HCT116 (cell line): ENCODE measurements at places on chromosomes 6 and 20. TPM values are rescaled to one million over a fixed set of nuclear protein-coding genes. Genes with fewer than 3 reads are reported as not detected.

TREM1 gene
- 0.22 TPM for total RNA-seq

SLC44A4 gene
- 0.74 TPM for total RNA-seq

DNA sequence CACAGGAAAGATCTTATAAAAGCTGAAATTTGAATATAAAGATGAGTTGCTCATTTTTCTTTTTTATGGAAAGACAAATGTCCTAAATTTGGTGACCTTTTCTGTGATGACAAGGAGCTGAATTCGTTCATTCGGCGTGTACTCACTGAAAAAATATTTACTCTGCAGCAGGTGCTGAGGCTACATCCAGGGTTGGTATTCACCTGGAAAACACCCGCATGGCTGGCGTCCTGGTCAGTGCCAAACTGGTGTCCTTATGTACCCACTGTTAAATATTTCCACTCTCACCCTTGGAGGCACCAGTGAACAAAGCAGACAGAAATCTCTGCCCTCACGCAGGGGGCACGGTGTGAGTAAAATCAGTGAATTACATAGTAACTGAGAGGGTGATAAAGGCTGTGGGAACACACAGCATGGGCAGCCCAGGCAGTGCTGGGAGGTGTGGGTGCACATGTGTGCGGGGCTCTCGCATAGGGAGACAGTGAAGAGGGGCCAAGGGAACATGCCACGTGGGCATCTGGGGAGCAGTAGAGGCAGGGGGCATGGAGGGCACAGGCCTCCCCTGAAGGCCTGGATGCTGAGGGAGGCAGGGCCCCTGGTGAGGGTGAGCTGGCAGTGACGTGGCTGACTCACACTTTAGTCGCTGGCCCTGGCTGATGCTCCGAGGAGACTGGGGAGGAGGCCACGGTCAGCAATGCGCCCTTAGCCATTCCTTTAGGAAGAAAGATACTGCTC, 89.7 kb downstream of the INSM1 start:
- H3K27ac ChIP-seq: no peak overlapping the region
- no peaks in the 10 kb centered on the region for H3K27me3 ChIP-seq
- no peak for DNase-seq
- H3K36me3 ChIP-seq: no peaks in the 10 kb centered on the region
- H3K4me1 ChIP-seq: no peaks in the 10 kb centered on the region

- no peak for DNase-seq
- no peaks in the 10 kb centered on the region for H3K36me3 ChIP-seq
- H3K4me1 ChIP-seq: no peaks in the 10 kb centered on the region
- no peaks in the 10 kb centered on the region for H3K27me3 ChIP-seq
- H3K4me3 ChIP-seq: no peak overlapping the region
- no peak overlapping the region for H3K27ac ChIP-seq
Observed at GRCh38 chr6:146526192-146526591, 17.4 kb upstream of the RAB32 start.

DNA sequence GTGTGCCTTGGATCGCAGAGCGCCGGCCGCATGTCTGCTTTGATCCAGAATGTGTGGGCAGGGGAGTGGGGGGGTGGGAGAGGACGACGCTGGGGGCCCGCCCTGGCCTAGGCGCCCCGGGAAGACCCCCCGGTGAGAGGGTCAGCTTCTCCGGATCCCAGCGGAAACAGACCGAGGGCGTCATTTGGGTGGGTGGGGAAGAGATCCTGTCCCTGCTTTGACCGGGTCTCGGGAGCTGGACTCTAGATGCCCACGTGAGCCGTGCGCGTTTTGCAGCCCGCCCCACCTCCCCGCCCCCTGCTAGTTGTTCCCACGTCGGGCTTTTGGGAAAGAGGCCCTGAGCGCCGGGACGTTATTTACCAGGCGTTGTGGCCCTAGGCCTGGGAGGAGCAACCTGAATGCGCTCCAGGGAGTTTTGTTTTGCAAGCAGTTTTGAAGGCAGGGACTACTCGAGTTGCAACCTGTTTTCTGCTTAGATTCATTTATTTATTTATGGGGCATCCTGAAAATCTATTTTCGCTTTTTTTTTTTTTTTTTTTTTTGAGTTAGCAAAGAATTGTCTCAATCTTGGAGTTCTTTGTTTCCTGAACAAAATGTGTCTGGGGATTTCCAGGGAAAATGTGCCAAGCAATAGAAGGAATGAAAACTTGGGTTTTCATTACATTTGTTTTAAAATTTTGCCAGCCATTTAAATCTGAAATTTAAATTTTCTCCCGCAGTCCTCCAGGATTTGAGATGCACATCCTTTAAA, 1.6 kb downstream of the DSP start:
- H3K36me3 ChIP-seq: no peaks in the 10 kb centered on the region
- H3K27me3 ChIP-seq: no peaks in the 10 kb centered on the region
- peak; percentile 56 for DNase-seq
- peak overlapping the region; percentile 93 for H3K27ac ChIP-seq
- peak overlapping the region; percentile 91 for H3K4me3 ChIP-seq

WFDC5 gene
- not detected for total RNA-seq

DNA sequence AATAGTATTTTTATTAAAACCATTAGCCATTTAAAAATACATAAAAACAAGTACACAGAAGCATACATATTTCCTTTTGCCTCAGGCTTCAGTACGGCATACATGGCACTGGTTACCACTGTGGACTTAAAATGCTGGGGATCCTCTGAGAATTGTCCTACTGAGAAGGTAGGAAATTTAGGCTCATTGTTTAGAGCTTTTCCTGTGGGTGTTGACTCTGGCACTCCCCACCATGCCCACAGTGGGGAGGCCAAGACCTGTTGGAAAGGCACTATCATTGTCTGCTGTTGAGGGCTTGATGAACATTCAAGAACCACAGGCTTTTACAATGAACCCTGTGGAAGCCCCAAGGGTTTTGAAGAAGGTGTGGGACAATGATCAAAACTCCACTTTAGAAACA, 473.4 kb downstream of the BTBD3 start:
- no peaks in the 10 kb centered on the region for H3K36me3 ChIP-seq
- H3K27ac ChIP-seq: no peak overlapping the region
- no peak for DNase-seq
- H3K27me3 ChIP-seq: no peaks in the 10 kb centered on the region

DNA sequence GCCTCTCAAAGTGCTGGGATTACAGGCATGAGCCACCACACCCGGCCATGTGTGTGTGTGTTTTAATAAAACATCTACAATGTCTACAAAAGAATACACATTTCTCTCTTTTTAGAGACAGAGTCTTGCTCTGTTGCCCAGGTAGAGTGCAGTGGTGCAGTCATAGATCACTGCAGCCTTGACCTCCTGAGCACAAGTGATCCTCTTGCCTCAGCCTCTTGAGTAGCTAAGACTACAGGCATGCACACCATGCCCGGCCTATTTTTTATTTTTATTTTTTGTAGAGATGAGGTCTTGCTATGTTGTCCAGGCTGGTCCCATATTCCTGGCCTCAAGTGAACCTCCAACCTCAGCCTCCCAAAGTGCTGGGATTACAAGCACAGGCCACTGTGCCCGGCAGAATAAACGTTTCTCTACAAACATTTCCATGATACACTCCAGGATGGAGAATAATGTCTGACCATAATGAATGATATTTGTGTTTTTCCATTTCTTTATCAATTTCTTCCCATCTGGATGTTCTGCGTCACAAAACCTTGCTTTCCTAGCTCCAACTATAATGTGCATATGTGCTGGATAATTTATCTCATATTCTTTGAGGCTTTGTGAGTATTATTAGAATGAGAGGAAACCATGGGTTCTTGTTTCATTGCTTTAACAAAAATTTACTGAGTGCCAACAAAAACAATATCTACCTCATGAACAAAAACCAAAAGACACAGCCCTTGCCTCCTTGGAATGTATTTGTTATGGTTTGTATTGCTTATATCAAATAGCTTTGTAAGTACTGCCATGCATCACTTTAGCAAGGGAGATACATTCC, 28.6 kb upstream of the CCN2 start:
- no peak overlapping the region for H3K27ac ChIP-seq
- H3K4me3 ChIP-seq: no peak overlapping the region
- no peaks in the 10 kb centered on the region for H3K27me3 ChIP-seq
- no peaks in the 10 kb centered on the region for H3K36me3 ChIP-seq

DNA sequence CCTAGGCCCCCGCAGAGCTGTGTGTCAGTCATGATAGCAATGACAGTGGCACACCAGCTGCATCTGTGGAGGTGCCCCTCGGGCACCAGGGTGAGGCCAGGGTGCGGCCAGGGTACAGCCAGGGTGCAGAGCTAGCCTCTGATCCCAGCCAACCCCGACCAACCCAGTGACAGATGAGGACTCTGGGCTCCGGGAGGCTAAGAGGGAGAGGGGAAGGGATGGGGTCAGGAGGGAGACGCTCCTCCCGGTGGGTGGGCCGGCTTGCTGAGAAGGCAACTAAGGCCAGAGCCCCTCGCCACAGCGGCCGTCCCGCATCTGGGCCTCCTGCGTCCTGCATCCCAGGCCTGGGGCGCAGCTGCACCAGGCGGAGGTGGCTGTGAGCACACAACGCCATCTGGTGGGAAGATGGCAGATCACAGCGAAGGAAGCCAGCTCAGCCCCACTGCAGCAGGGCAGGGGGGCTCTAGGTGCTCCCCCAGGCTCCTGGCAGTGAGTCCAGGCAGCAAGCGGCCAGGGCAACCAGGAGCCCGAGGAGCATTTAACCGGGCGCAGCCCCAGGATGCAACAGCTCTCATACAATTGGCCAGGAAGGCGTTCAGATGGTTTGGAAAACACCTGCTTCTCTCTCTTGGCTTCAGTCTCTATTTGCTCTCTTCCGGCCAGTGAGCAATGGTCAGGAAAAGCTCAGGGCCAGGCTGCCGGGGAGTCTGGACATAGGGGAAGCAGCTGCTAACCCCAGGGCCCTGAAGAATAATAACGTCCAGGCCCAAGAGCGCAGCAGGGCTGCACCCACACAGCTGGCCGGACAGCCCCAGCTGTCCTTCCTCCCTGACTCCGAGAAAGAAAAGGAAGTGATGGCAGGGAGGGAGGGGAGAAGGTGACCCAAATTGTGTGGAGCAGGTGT, 169.4 kb downstream of the TAF4 start:
- no peaks in the 10 kb centered on the region for H3K4me1 ChIP-seq
- H3K27me3 ChIP-seq: peaks cover 5% of the 10 kb centered on the region; the same call in 1 of the 2 replicates
- H3K36me3 ChIP-seq: no peaks in the 10 kb centered on the region
- H3K27ac ChIP-seq: no peak overlapping the region
- DNase-seq: peak; percentile 12
- no peak overlapping the region for H3K4me3 ChIP-seq

- no peak overlapping the region for H3K27ac ChIP-seq
- H3K27me3 ChIP-seq: no peaks in the 10 kb centered on the region
- DNase-seq: no peak
Observed at GRCh38 chr6:155254139-155254538, 9.7 kb upstream of the CLDN20 start.

DNA sequence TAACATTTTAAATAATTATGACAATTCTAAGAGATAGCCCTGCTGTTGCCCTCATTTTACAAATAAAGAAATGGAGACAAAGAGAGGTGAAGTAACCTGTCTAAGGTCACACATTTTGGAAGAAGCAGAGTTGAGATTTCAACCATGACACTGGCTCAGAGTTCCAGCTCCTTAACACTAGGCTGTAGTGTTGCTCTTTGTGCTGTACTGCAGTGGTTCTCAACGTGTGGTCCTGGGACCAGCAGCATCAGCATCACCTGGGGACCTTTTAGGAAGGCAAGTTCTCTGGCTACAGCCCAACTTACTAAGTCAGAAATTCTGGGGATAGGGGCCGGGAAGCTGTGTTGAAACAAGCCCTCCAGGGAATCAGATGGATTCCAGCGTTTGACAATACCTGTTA, 62.4 kb upstream of the FERMT1 start:
- no peak overlapping the region for H3K4me3 ChIP-seq
- H3K4me1 ChIP-seq: no peaks in the 10 kb centered on the region
- H3K27ac ChIP-seq: no peak overlapping the region
- no peaks in the 10 kb centered on the region for H3K27me3 ChIP-seq
- DNase-seq: no peak

HLA-DOB gene
- 0.64 TPM for total RNA-seq

- H3K27ac ChIP-seq: no peak overlapping the region
- H3K36me3 ChIP-seq: no peaks in the 10 kb centered on the region
- H3K4me3 ChIP-seq: no peak overlapping the region
- no peak for DNase-seq
- H3K4me1 ChIP-seq: no peaks in the 10 kb centered on the region
- H3K27me3 ChIP-seq: no peaks in the 10 kb centered on the region
Observed at GRCh38 chr6:5499644-5500306, 238.5 kb downstream of the FARS2 start.

CTAGE9 gene
- total RNA-seq: not detected

DNA sequence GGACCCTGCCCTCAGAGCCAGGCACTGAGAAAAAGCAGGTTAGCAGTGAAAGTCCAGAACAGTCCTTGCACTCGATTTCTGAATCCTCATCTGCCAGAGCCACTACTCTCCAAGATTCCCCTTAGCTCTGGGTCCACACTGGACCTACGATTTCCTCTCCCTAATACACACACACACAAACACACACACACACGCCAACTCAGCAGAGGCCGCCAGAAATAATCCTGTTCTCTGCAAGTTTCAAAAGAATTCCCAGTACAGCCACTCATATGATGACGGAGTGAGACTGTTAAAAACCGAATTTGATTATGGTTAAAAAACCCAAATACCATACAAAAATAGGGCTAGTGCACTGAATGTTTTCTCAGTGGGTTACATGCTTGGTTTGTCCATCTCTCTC, 90.8 kb downstream of the GMPR start:
- peaks cover 14% of the 10 kb centered on the region for H3K4me1 ChIP-seq
- no peaks in the 10 kb centered on the region for H3K36me3 ChIP-seq
- no peak for DNase-seq
- no peaks in the 10 kb centered on the region for H3K27me3 ChIP-seq
- H3K27ac ChIP-seq: no peak overlapping the region
- H3K4me3 ChIP-seq: no peak overlapping the region

DNA sequence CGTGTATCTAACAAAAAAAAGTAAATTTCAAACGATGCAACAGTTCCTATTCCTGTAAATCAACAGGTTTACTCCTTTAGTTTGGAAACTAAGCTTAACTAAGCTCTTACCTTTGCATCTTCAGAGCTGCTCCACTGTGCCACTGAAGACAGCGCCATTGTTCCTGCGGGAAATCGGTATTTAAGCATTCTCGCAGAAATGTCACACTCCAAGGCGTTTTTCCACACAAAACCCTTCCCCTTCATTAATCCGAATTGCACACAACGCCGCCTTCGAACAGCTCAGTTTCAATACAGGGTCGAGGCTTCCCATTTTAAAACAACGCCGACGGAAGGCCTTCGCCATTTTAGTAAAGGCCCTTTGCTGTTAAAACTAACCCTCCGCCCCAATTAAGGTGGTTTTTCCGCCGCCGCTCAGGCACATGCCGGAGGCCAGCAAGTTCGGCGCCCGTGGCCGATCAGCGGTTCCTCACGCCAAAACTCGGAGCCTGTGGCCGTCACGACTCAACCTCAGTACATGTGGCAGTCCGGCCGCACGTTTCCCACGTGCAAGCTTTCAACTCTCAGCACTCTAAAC, 35.4 kb upstream of the SYNCRIP start:
- peak overlapping the region; percentile 97 for H3K4me3 ChIP-seq
- no peaks in the 10 kb centered on the region for H3K27me3 ChIP-seq
- peaks cover 35% of the 10 kb centered on the region for H3K36me3 ChIP-seq
- peak overlapping the region; percentile 83 for H3K27ac ChIP-seq
- peaks cover 61% of the 10 kb centered on the region for H3K4me1 ChIP-seq

- no peaks in the 10 kb centered on the region for H3K4me1 ChIP-seq
- no peak overlapping the region for H3K27ac ChIP-seq
- no peak overlapping the region for H3K4me3 ChIP-seq
- H3K27me3 ChIP-seq: no peaks in the 10 kb centered on the region
- DNase-seq: no peak
Observed at GRCh38 chr6:74605922-74606581, 599.8 kb downstream of the COL12A1 start.

- no peak overlapping the region for H3K27ac ChIP-seq
- H3K4me1 ChIP-seq: no peaks in the 10 kb centered on the region
- DNase-seq: no peak
- H3K27me3 ChIP-seq: no peaks in the 10 kb centered on the region; the same call in 1 of the 2 replicates
- no peak overlapping the region for H3K4me3 ChIP-seq
Observed at GRCh38 chr20:625360-625932, 15.3 kb upstream of the TCF15 start.

NEU1 gene
- total RNA-seq: 15.1 TPM
